ENCODE measurements at places on chromosomes 6 and 20.

DNA sequence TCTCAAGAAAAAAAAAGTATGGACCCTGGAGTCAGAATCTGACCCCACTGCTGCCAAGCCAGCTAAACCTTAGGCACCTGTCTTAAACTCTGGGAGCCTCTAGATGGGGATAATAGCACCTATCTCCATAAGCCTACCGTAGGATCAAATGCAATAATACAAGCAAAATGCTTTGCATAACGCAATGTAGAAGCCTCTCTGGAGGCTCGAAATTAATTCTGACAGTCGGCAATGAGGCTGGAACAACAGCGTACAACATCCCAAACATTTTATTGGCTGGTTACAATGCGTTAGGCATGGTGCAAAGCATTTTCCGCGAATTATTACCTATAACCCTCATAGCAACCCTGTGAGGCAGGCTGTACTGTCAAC, 521 bp downstream of the CDK5RAP1 start:
- no peak for DNase-seq

DNA sequence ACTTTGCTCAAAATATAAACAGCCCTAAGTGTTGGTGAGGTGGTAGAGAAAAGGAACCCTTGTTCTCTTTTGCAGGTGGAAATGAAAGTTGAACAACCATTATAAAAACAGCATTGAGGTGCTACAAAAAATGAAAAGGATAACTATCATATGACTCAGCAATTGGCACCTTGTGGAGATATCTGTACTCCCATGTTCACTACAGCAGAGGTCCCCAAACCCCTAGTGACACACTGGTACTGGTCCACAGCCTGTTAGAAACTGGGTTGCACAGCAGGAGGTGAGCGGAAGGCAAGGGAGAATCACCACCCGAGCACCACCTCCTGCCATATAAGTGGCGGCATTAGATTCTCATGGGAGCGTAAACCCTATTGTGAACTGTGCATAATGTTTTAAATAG, 267.4 kb upstream of the THEMIS start:
- DNase-seq, result no peak

GRCh38 chr6:129525055-129525454, 184.9 kb downstream of the ARHGAP18 start:
- DNase-seq, result no peak

- no peak for DNase-seq
Measured at GRCh38 chr6:114068116-114068515, 97.2 kb upstream of the HDAC2 start.

- no peak for DNase-seq
Measured at GRCh38 chr6:44250067-44250717, 3.3 kb downstream of the HSP90AB1 start.

GRCh38 chr6:22421198-22421597, 124.4 kb upstream of the PRL start:
- no peak for DNase-seq

DNA sequence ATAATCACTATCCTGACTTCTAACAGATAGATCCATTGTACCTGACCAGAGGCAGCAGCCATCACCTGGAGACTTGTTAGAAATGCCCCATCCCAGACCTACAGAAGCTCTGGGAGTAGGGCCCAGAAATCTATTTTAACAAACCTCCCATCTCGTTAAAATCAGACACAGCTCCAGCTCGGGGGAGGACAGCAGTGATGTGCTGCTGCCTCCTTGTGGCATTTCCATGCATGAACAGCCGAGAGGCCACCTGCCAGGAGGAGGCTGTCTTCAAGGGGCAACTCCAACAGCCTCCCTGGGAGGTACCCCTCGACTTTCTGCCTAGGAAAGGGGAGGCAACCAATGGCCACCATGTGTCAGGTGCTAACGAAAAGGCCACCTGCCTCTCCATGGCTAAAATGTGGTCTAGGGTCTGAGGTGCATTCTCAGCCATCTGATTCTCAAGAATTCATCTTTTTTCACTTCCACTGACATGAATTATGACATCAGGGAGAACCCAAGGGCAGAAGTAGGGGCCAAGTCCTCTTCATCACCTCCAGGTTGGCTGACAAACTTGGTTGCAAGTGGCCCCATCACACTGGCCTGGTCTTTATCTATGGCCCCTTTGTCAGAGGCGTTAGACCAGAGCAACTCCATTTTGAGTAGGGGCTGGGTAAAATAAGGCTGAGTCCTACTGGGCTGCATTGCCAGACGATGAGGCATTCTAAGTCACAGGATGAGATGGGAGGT, 12.2 kb upstream of the KCNK15 start:
- no peak for DNase-seq

- peak; percentile 63 for DNase-seq
Measured at GRCh38 chr6:46993846-46994245, 48.3 kb downstream of the ADGRF1 start.

- DNase-seq, result no peak
Measured at GRCh38 chr6:75094614-75095200, 111.1 kb downstream of the COL12A1 start.

GRCh38 chr20:40813029-40813431, 124.0 kb upstream of the MAFB start:
- no peak for DNase-seq

- DNase-seq, result peak; percentile 40
Measured at GRCh38 chr20:51211191-51211590, 188.3 kb upstream of the KCNG1 start.

- no peak for DNase-seq
Measured at GRCh38 chr20:18989736-18990474, 176.3 kb downstream of the SCP2D1 start.

DNA sequence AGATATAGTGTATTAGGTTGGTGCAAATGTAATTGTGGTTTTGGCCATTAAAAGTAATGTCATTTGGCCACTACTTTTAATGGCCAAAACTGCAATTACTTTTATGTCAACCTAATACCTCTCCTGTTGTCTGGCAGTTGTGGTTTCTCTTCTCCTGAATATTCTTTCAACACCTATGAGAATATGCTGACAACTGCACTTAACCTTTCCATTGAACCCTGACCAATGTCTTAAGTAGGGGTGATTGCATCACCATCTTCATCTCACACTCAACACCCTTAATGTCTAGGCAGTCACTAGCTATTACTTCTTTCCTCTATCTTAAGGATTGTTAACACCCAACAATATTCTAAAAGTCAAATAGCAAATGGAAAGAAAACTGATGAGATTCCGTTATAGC, 200.5 kb upstream of the HSF2 start:
- no peak for DNase-seq

- DNase-seq, result no peak
Measured at GRCh38 chr6:153553627-153554026, 422.5 kb upstream of the RGS17 start.

- no peak for DNase-seq
Measured at GRCh38 chr20:33239979-33240736, 4.4 kb downstream of the BPIFA1 start.

DNA sequence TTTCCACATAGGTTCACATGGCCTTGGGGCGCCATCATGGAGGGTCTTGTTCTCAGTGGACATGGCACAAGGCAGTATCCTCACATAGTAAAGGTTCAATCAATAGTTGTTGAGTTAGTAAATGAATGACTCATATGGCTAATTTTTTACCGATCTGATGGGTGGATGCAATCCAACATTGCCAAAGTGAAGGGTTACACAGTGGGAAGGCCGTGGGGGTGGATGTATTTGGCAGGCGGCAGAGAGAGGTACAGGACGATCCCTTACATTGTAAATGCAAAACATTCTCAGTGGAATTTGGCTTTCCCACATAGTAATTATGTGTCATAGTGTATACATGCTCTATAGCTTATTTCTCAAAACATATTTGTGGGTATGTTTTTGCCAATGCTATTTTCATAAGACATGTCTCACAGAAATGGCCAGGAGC, 21.0 kb upstream of the PDE7B start:
- no peak for DNase-seq

DNA sequence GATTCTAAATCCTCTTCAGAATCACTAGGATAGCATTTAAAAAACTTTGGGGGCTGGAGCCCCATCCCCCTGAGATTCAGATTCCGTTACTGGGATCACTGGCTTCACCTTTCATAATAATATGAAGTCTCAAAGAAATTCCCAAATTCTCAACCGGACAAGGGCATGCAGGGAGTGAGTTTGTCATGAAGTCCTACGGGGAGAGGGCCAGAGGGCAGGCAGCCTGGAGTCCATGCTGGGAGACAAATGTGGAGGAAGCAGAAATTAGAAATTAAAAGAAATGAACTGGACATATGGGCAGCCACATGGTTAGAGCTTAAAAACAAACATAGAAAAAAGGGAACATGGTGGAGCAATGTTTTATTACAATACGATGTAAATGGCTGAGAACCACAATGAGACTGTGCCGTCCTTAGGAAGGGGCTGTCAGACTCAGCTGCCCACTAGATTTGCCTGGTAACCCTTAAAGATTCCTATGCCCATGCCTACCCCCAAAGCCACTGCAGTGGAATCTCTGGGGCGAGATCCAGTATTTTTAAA, 142.6 kb downstream of the CEBPB start:
- DNase-seq, result no peak

DNA sequence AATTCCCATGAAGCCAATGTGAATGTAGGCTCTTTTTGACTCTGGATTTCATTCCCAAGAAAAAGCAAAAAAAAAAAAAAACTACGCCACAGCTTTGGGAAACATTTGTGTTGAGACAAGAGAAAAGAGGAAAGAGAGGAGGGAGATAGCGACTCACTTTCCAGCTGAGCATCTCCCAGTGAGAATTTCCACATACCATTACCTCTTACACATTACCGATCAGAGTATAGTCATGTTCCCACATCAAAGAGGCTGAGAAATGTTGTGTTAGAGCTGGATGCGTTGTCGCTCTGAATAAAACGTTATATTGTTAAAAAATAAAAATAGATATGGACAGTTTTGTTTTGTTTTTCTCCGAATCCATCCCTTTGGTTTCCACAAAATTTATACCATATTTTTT, 1019.3 kb upstream of the ADGRB3 start:
- no peak for DNase-seq

DNA sequence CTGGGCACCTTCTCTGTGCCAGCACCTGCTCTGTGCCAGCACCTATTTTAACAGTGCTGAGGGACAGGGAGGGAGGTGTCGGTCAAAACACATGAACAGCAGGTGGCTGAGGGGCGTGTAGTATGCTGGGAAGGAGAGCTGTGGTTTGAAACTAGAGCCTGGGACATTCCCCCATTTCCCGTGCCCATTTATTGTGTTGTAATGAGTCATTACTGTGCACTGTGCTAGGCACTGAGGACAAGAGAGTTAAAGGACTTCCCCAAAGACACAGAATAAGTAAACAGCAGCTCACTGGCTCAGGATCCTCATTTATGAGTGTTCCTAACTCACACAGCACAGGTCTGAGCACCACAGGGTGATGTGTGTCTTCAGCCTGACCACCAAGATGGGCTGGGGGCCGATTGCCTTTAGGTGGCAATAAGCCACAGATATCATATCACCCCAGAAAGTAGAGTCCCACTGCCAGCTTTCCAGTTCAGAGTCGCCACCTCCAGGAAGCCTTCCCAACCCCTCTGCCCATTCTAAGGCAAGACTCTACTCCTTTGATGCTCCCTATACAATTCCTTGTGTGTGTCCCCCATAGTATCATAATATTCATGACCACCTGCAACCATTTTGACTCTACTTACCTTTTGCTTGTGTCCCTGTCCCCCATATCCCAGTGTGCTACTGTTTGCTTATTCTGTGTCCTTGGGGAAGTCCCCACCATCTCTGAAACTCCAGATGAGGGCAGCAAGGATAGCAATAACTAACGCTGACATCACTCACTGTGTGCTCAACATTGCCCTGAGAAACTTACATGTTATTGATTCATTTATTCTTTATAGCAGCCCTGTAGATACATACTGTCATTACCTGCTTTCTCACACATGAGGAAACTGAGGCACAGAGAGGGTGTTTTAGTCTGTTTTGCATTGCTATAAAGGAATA, 87.3 kb downstream of the TOX2 start:
- no peak for DNase-seq

DNA sequence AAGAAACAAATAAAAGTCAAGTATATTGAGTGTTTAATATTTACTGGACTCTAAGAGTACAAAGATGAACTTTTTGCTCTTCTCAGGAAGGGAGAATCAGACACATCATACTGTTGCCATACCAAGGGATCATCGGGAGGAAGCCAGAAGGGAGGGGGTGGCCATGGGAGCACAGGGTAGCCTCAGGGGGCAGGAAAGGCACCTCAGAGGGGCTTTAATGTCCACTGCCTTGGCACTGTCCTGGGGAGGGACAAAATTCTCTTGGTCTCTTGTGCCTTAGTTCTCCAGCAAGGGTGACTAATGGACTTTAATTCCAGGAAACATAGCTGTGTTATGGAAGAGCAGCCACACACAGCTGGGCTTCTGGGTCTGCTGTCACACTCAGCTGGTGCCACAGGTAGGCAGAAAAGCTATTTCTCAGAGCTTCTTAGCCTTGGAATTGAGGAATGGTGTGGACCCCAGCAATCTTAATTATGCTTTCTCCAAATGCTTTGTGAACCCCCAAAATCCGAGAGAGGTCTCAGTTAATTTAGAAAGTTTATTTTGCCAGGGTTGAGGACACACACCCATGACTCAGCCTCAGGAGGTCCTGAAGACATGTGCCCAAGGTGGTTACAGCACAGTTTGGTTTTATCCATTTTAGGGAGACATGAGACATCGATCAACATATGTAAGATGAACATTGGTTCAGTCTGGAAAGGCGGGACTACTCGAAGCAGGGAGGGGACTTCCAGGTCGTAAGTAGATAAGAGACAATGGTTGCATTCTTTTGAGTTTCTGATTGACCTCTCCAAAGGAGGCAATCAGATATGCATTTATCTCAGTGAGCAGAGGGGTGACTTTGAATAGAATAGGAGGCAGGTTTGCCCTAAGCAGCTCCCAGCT, 53.2 kb downstream of the MRAP2 start:
- DNase-seq, result no peak

DNA sequence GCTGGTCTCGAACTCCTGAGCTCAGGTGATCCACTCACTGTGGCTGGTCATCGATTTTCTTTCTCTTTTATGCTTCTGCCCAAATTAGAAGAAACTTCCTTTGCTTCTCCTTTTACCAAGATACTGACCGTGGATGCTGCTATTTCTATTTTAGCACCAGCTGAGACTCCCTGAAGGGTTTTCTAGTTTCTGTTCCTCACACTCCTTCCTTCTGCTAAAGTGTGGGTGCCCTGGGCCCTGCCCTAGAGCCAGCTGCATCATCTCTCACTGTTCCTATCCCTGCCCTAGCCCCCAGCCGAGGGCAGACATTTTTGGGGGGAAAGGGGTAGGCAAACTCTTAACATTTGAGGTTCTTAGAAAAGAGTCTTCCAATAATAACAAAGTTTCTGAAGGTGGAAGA, 6.3 kb downstream of the SMOC2 start:
- DNase-seq, result no peak

GRCh38 chr6:77249560-77249959, 213.7 kb downstream of the HTR1B start:
- no peak for DNase-seq

DNA sequence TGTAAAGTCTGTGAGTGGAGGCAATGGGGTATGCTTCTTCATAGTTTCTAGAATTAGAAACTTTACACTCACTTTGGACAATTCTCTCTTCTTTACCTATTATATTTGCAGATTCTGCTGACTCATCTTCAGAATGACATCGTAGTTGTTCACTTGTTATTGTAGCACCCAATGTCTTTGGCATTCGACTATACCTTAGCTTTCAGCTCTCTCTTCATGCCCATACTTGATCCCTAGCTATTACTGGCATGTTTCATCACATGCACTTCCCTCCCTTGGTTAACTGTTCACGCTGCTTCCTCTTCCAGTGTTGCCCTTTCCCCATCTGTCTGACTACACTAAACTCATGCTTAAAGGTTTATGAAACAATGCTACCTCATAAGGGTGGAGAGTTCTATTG, 298.1 kb upstream of the TCF21 start:
- peak; percentile 41 for DNase-seq

GRCh38 chr6:69202768-69203167, 567.7 kb downstream of the ADGRB3 start:
- no peak for DNase-seq
